ENCODE measurements at places on chromosomes 1 and 21.

GRCh38 chr1:38015978-38016725 lies 3.6 kb downstream of the UTP11 start:
- no peak for DNase-seq

DNA sequence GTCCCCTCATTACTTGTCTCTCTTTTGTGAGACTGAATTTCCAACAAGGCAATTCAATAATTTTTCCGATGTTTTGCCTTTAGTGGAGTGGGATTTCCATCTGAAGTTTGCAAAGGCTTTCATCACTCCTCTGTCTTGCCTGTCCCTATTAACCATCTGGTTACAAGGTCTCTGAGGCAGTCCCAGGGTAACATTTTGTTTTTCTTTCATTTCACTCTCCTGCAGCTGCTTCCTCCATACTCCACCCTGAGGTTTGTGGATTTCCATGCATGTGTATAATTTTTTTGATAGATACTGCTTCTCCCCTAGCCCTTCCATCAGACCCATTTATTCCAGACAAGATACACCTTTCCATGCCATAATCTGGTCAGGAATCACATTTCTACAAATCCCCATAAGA lies 366.8 kb downstream of the PTBP2 start:
- DNase-seq, result no peak

DNA sequence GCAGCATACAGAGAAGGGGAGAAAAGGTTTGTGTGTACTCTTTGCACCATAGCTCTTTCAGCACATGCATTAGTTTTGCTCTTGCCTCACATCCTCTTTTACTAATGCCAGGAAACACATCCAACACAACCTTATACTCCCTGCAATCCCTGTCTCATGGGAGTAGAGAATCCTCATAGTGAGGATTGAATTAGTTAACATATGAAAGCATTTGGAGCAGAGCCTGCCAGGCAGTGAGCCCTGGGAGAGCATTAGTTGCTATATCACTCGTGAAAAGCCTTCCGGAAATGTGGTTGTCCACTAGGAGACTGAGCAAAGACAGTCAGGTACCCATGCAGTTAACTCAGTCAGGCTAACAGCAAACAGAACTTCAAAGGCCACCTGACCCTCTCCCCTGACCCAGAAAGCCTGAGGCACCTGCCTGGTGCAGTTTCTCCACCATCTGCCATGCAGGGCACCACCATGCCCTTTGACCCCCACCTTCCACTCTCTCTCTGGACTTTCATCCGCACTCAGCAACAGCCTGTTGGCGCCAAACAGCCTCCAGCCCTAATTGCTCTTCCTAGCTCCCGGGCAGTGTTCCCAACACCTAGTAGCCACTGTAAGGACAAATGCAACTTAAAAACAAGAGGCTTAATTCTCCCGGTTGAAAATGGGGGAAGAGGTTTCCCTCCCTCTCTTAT lies 14.9 kb upstream of the AGT start:
- no peak for DNase-seq

DNA sequence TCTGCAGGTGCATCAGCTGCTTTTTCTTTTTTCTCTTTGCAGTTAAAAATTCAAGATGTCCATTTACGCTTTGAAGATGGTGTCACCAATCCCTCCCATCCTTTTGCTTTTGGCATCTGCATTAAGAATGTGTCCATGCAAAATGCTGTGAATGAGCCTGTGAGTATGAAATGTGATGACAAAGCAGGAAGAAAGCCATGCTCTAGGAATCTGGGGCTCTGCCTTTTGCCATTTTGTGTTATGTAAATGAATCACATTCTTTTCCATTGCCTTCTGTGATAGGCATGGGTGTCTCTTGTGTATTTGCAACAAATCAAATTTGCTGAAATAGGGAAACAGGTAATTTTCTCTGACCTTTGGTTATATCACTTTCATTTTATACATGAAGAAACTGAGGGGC lies 19.4 kb downstream of the VPS13D start:
- DNase-seq, result no peak

DNA sequence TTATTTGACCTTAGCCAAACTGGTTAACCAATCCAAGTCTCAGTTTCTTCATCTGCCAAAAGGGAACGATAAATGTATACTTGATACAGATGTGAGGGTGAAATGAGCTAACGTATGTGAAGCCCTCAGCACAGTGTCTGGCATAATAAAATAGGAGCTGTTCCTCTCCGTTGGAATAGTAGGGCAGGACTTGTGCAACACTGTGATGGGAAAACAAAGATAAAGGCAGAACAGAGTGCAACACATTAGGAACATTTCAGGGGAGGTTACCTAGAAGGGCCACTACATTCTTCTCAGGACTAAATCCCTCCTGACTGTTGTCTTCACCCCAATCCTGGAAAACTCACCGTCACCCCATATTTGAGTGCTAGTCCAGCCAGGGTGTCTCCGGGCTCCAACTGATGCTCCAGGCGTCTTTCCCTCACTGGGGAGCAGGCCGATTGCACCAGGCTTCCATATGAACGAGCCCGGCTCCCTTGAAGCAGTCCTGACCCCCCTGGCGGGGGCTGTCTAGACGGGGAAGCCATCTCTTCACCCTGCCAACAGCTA lies 896 bp downstream of the LYSMD1 start:
- DNase-seq, result no peak

GRCh38 chr1:3094863-3095780 lies 26.1 kb downstream of the PRDM16 start:
- DNase-seq, result no peak

DNA sequence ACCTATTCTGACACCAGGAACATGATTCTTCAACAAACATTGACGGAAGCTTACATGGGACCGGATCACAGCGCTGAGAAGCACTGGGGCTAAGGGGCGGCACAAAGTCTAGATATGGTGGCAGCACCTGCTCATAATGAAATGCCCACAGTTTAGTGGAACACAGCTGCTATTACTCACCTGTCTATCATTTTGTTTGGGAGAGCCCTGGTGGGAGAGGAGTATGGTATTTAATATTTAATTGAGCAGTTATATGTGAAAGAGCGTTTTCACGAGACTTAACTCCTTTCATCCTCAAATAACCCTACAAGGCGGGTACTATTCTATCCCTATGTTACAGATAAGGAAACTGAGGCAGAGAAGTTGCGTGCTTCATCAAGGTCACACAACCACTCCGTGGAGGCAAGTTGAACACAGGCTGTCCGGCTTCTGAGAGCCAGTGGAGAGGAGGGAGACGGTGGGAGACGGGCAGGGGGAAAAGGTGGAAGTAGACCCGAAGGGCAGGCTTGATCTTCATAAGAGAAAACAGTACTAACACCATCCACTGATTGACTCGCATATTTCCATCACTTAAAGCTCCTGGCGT lies 790 bp upstream of the TSNAX start:
- DNase-seq, result no peak

DNA sequence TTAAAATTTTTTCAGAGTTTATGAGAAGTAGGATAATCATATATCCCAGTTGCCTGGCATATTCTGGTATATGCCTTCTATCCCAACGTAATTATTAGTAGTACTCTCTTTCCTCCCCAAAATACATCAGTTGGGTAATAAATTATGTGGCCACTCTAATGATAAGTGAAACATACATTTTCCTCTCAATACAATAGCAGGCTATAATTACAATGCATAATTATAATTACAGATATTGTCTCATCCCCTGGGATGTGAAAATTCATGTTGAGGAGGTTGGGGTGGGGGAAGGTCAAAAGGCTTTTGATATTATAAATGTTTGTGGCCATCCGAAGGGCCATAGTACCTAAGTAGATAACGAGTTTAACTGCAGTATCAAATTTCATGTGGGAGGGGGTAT lies 277.1 kb downstream of the ST6GALNAC3 start:
- DNase-seq, result no peak

DNA sequence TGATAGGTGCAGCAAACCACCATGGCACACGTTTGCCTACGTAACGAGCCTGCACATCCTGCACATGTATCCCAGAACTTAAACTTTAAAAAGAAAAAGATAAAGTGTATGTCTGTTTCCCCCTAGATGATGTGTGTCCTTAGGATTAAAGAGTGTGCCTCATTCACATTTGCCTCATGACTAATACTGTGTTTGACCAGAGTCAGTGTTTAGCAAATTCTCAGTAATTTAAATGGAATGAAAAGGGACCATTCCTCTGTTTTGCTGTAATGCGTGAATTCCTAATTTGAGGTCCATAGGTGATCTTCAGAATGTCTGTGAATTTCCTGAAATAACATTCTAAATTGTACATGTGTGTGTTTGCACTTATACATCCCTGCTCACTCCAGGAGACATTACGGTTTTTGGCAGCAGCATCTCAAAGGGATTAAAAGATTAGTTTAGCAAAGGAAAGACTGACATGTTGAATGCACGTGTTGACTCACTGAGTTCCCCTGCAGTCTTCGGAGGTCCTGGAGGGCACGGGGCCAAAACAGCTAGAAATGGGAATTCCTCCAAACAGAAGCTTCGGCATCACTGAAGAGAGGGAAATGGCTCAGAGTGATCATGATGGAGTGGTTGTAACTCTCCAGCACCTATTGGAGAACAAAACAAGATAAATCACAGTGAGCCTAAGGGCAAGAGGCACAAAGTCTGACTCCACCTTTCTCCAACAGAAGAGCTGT lies 19.1 kb upstream of the SLC35F3 start:
- DNase-seq, result no peak

DNA sequence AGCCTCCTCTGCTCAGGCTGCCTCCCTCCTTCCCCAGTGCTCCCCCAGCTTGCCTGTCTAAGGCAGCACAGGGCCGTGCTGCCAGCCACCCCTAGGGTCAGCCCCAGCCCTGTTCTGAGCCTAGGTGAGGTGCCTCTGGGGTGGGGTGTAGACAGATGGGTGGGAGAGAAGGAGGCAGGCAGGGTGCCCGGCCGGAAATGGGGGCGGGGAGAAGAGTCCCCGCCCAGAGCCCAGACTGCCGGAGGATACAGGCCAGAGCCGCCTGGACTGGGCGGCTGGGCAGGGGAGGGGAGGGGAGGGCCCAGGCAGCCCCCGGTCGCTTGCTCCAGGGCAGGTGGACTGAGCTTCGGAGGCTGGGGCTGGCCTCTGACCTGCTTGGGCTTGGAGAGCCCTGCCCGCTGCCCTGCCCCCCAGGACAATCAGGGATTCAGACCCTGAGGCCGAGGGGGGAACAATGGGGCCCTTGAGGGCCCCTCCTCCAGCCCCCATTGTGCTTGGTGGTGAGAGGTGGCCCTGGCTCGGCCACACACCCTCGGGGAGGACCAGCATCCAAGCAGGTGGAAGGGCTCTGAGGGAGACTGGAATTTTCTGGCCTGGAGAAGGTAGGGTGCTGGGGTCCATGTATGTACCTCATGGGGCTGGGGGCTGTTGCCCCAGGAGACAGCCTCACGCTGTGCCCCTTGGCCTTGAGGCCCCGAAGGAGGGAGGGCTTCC lies at the start of gene GJC2:
GJC2 (plus strand) TSS at position 525 of the 714 bp plus-strand sequence. CDS start 7,829 bp downstream, outside the sequence.
- no peak for DNase-seq

DNA sequence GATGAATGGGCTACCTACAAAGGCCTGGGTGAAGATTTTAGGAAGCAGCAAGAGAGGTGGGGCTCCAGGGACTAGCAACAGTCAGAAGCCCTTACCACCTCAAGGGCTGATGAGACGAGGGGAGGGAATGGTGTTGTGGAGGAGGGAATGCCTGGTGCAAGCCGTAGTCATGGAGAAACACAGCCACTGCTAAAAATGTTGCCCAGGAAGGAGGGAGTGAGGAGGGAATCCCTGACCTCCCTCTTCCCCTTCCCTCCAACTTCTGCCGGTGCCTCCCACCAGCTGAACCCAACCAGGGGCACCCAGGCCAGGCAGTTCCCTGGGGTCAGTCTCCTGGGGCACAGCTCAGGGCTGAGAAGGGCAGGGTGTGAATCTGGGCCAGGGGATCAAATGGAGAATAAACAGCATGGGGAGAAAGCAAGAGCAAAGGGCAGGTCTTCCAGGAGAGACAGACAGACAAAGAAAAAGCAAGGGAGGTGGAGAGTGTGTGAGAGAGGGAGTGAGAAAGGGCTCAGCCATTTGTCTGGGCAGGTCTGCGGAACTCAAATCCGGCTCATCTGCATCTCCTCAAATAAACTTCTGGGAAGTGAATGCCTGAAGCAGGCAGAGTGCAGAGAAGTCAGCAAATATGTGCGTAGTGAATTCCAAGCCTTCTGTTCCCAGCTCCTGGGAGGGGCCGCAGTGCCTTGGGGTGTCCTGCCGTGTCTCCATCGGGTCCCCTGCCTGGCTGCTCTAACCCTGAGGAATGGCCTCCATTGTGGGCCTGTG lies 27.1 kb upstream of the POU3F1 start:
- DNase-seq, result no peak

DNA sequence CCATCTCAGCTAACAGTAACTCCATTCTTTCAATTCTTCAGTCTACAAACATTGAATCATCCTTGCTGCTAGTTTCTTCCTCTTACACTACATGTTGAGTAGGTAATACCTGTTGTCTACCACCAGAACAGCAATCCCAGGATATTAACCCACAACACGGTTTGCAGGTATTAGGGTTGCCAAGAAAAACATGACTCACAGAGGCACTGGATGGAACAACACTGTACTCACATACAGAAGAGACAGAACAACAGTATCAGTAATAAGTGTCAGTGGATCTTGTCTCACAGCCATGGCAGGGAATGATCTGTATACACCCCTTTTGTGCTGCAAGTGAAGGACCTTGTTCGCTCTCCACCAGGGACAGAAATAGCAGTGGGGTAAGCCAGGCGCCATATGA lies 212.1 kb downstream of the GPR52 start:
- DNase-seq, result no peak

- DNase-seq, result no peak
Measured at GRCh38 chr1:1781526-1781903, 3.2 kb upstream of the NADK start.

DNA sequence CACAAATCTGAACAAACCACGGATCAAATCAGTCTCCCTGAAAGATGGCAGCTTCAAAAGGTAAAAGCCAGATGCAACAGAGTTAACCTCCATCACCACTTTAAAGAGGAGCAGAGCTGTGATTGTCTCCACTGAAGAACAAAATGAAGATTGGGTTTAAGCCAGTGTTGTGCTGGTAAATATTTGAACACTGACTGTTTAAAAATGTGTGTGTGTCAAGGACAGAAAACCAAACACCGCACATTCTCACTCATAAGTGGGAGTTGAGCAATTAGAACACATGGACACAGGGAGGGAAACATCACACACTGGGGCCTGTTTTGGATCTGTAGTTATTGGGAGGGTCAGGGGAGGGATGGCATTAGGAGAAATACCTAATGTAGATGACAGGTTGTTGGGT lies 83.9 kb downstream of the ST6GALNAC5 start:
- no peak for DNase-seq

DNA sequence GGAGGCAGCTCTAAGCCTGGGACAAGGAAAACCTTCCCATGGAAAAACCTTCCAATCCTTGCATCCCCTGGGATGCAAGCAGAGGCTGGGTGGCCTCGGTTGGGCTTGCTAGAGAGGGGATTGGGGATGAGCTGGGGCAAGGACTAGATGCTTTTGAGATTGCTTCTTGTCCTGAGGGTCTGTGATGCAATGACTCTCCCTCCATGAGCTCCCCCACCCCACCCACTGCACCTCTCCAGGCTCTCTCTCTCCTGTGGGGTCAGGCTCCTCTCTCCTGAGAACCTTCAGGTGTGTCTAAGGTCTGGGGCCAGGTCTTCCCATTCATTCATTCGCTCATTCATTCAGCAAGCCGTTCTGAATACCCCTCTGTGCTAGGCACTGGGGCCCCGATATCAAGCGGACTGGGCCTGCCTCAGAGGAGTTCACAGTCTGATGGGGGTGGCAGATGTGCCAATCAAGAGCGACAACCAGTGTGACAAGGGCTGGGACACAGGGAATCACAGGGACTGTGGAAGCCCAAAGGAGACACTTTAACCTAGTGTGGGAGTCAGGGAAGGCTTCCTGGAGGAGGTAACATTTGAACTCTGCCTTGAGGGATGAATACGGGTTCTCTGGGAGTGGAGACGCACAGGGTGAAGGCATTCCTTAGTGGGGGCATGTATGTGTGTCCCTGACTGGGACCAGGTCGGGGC lies 6.5 kb downstream of the LDLRAD1 start:
- DNase-seq, result no peak
